Epithelial cell of prostate (primary cell): ENCODE measurements at places on chromosomes 6 and 20.

- no peak for DNase-seq
Observed at GRCh38 chr6:4023240-4023639, 55.7 kb downstream of the FAM217A start.

GRCh38 chr20:9025011-9025410, 43.9 kb upstream of the PLCB4 start:
- no peak for DNase-seq

GRCh38 chr6:4356899-4357659, 221.7 kb upstream of the ECI2 start:
- DNase-seq: no peak

DNA sequence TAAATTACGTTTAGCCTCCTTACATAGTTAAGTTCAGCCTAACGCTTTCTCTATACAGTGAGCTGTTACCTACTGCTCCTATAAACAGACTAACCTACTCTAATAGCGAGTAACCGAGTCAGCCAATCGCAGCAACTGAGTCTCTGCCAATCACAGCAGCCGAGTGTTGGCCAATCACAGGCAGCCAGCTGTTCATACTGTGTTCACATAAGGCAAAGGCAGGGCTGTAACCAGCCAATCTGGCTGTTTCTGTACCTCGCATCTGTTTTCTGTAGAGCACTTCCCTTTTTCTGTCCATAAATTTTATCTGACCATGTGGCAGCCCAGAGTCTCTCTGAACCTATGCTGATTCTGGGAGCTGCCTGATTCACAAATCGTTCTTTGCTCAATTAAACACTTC, 263.9 kb upstream of the JARID2 start:
- DNase-seq: no peak

- no peak for DNase-seq
Observed at GRCh38 chr20:10718661-10719060, 44.9 kb upstream of the JAG1 start.

GRCh38 chr6:134414793-134415192, 96.9 kb upstream of the SGK1 start:
- no peak for DNase-seq

- no peak for DNase-seq
Observed at GRCh38 chr6:85063611-85064010, 299.2 kb upstream of the TBX18 start.

- DNase-seq: no peak
Observed at GRCh38 chr20:2101057-2101864, at the start of gene STK35. Gene STK35, plus strand, starts transcription at chr20:2101827. Its CDS starts 55 bp downstream, at chr20:2101882.

DNA sequence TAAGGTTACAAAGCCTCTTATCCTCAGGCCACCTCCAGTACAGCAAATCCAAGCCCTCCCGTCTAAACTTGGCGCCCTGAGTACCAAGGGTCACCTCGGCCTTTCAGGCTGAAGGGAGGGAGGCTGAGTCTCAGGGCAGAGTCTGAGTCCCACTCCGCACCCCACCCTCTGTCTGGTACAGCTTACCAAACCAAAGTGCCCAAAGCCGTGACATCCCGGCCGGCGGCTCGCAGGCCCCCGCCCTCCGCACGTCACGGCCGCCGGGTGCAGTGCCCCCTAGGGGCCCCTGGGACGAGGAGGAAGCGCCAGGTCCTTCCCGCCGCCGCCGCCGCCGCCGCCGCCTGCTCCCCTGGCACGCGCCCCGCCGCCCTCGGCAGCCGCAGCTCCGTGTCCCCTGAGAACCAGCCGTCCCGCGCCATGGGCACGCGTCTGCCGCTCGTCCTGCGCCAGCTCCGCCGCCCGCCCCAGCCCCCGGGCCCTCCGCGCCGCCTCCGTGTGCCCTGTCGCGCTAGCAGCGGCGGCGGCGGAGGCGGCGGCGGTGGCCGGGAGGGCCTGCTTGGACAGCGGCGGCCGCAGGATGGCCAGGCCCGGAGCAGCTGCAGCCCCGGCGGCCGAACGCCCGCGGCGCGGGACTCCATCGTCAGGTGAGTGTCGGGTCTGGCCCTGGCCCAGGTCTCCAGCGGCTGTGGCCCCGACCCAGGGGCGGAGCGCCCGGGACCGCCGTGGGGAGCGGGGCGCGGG, at the start of gene MTHFD1L:
TSS of gene MTHFD1L (plus strand) at position 297 of the 741 bp plus-strand sequence. CDS start at position 418, 121 bp downstream.
- no peak for DNase-seq

DNA sequence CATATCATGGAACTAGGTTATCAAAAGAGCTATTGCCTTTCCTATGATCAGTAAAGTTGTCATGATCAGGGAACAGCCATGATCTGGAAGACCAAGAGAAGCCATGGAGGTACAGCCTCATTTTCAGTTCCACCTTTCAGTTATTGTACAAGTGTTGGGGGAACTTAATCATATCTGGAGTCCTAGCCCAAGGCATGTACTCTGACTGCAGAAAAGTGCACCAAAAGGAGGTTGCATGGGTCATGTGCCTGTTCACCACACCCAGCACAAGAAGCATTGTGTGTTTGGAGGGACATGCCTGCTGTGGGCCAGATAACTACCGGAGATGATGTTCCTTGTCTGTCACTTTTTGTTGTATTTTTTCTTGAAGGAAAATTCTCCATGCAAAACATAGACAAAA, 185.8 kb upstream of the MAN1A1 start:
- no peak for DNase-seq

GRCh38 chr6:105932440-105932839, 153.7 kb upstream of the PRDM1 start:
- DNase-seq: no peak

DNA sequence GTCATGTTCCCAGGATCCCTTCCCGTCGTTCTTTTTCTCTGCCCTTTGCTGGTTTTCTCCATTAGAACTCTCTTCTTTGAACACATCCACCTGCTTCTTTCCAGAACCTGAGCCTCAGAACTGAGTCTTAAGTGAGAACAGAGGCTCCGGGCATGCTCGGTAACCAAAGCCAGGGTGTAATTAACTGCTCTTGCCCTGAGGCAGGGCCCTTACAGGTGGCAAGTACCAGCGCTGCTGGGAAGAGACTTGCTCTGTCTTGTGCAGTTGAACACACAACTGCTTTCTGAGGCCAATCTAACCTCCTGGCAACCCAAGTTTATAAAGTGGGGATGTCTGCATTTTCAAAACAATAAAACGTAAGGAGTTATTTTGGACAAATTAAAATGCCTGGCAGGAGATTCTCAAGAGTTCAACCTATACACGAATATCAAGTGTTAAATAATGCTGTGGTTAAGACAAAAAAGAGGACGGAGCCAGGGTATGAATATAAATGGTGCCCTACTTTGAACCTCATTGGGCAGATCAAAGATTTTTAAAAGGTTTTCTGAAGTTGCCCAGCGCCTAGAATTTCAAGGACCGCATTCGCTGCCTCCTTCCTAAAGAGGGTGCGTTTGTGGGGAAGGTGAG, 12.4 kb upstream of the DEK start:
- no peak for DNase-seq

DNA sequence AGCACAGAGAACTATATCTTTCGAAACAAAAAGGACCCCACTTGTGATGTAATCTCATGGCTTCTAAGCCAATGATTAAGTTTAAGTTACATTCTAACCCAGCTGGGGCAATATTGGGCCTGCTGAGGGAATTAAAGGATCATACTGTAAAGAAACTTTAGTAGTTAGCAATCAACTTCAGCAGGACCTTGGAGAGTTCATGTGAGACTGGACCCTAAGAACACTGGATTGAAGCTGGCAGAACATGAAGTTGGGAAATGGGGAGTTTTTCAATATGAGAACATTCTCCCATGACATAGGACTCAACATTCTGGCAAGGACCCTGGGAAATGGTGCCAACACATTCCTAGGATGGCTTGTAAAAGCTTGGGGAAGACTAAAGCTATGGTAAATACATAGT, 516.2 kb downstream of the PKHD1 start:
- no peak for DNase-seq

- DNase-seq: no peak
Observed at GRCh38 chr20:58595167-58595566, 55.9 kb upstream of the STX16 start.

GRCh38 chr20:48190757-48191156, 405.5 kb upstream of the SULF2 start:
- no peak for DNase-seq

DNA sequence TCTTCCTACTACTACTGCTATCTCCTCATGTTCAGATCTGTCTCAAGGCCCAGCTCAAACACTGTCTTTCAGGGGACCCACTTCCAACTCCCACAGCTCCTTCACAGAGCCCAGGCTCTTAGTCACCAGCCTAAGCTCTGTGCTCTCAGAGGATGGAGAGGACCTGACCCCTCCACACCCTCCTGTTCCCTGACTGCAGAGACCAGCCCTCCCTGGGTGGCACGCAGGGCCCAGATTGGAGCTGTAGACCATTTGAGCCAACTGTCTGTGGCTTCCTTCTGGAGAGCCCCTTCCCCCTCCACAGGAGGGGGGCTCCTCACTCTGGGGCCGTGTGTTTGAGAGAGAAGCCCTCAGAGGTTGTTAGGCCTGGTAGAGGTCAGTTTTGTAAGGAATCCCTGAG, 9.8 kb downstream of the SNPH start:
- DNase-seq: no peak
